GOT3 (cell line): ENCODE measurements at places on chromosomes 5 and 9.

DNA sequence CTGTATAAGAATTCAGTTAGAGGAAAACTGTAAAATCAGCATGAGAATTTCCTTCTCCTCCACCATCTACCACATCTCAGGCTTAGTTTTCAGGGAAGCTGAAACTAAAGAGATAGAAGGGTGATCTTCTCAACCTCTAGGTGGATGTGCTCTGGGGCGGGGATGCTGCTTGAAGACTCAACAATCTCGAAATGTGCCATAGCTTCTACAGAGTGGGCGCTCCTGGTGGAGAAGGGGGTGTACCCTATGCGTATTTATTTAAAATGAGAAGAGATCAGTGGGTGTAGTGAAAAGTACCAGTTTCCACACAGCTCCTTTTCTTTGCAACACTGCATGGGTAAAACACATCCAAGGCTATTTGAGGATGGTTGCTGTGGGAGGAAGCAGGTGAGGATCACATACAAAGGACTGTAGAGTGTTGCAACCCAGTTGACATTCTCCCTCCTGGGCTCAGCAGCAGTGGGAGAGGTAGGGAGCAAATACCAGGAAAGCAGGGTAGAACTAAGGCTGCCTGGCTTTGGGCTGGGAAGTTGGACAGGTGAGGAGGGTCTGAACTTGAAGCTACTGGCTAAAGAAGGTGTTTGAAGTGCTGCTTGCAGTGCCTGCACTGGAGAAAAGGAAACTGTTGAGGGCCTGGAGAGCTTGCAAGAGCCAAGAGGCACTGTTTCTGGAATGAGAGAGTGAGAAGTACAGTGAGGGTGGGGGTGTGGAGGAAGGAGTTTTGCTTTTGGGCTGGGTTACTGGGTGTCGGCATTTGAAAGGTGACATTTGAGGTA is 73.1 kb downstream of the MAST4 start:
- DNase-seq, result no peak

DNA sequence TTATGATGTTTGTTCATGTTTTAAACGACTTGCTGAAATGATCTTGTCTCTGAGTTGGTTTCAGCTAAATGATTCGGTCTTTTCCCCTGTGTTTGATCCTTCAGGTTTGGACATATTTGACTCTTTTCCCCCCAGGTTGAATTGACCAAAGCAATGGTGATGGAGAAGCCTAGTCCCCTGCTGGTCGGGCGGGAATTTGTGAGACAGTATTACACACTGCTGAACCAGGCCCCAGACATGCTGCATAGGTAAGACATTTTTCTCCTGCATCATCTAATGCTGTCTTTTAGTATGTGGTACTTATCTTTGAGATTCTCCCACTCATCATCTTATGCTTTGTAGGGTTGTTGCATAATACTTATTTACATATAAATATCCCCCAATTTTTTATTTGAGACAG is 14.7 kb downstream of the G3BP1 start:
- no peak for DNase-seq

DNA sequence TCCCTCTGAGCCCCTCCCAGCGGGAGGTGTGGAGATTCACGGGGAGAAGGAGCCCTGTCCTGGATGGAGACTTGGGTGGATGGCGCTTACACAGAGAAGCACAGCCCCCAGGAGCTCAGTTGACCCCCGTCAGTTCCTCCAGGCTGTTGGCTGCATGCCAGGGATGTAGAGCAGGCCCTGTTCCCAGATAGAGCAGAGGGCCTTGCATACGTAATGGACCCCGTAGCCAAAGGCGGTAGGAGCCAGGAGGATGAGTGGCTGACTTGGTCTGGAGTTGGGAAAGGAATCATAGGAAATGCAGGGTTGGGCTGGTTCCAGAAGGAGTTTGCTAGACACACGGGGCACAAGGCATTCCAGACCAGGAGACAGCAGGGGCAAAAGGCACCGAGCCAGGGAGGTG is 2.5 kb downstream of the PMPCA start:
- DNase-seq, result no peak

DNA sequence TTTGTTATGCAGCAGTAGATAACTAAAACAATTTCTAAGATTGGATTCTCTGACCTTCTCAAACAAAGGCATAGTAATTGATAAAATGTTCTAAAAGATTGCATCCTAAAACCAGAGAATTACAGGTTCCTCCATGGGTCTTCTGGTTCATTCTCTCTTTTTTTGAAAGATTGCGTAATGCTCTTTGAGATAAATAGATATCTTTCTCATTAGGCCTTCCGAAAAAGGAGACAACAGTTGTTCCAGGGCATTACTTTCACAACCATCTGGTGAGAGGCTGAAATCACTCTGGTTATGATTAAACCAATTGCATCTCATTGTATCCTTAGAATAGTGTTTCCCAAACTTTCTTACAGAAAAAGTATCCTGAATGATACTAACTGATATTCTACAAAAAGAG is 174.7 kb upstream of the NREP start:
- no peak for DNase-seq

DNA sequence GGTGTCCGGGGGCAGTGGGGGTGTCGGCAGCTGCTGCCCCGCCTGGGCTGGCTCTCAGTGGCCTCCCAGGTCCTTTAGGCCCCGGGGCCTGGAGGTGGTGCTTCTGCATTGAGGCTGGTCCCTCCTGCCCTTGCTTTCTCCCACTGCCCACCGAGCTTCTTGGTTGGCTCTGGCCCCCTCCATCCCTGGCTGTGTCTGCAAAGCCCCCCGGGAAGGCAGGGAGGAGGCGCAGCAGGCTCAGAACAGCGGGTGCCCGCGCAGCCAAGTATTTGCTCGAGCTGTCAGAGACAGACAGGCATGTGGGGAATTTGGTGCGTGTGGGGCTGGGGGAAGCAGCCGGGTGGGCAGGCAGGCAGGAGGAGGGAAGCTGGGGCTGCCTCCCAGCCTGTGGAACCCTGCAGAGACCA is 11.5 kb downstream of the CXXC5 start:
- no peak for DNase-seq

- no peak for DNase-seq
These were observed 12.6 kb downstream of the MGAT1 start for GRCh38 chr5:180790020-180790419.

GRCh38 chr5:88503041-88503345 is 234.3 kb upstream of the TMEM161B start:
- no peak for DNase-seq

DNA sequence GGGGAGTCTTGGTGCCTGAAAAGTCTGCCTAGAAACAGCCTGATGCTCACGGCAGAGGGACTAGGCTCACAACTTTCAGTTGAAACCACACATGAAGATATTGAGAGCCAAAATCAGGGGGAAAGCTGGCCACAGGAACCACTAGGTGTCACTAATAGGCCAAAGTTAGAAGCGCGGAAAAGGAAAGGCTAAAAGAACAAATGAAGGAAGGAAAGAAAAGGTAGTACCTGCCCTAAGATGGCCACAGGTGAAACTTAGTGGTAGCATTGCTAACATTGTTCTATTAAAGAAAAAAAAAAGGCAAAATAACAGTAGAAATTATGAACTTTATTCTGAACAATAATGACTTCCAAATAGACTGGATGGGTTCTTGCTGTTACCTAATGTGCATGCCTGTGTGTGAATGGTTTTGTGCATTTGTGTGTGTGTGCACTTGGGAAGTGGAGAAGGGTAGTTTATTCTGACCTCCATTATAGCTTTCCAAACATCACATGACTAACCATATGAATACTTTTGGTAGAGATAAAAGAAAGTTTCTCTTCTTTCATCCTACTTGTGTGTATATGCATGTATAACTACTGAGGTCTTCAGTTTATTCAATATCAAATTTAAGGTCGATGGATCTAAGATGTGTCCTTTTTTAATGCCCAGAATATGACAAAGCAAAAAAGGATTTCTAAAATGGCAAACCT is 2.1 kb upstream of the RFESD start:
- no peak for DNase-seq

- no peak for DNase-seq
These were observed 64.3 kb downstream of the NSG2 start for GRCh38 chr5:174109698-174110260.

DNA sequence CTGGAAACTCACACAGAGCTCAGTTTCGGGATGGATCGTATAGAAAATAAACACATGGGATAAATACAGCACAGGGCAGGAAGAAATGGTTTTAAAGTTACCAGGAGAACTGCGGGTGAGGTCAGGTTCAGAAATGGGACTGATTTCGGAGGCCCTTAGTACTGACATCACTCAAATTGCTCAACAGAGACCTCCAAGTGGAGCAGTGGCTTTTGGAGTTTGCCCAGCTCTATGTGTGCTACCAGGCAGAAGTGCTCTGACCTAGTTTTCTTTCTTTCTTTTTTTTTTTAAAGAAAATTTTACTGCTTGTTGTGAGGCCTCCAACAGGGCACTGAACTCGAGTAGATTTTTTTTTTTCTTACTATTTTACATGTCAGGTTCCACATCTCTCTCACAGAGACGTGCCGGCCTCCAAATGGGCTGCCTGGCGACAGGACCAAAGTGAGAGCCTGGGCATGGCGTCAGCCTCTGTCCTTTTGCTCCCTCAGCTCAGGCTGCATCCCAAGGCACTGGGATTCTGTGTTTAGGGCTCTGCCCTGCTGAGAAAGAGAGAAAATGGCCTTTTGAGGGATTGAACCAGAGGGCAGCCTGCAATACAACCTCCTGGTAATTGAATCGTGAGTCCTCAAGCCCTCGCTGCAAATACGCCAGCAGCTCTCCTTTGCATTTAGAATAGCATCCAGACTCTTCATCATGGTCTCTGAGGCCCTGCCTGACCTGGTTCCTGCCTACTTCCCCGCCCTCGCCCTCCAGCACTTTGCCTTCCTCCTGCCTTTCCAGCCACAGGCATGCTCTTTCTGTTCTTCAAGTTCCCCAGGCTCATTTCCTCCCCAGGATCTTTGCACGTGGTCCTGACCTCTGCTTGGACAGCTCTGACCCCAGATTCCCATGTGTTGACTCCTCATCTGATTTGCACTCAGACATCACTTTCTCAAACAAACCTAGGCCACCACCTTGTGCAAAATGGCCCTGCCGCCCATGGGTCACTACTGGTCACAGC is 173.5 kb downstream of the FGF1 start:
- DNase-seq, result no peak

GRCh38 chr9:128371630-128372117 is 500 bp downstream of the URM1 start:
- DNase-seq, result no peak

DNA sequence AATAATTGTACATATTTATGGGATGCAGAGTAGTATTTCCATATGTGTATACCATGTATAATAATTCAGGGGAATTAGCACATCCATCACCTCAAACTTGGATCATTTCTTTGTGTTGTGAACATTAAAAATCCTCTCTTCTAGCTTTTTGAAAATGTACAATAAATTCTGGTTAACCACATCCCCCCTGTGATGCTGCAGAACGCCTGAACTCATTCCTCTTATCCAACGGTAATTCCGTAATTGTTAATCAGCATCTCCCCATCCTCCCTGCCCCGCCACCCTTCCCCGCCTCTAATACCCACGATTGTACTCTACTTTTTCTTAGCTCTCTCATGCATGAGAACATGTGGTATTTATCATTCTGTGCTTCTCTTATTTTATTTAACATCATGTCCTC is 127.7 kb upstream of the ANKRD55 start:
- DNase-seq, result no peak

- DNase-seq, result no peak
These were observed 632 bp upstream of the PRKAA1 start for GRCh38 chr5:40798801-40799210.

DNA sequence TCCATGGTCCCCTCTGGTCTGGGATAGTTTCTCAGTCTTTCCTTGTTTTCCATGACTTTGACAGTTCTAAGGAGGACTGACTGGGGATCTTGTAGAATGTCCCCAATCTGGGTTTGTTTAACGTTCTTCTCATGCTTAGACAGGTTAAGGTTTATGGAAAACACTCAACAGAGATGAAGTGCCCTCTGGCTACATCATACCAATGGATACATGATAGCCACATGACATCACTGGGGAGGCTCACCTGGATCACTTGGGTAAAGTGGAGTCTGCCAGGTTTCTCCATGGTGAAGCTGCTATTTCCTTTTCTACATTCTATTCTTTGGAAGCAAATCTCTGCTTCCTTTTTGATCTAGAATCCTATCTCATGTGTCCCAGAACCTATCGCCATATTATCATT is 23.8 kb upstream of the ALDH1B1 start:
- DNase-seq, result no peak

DNA sequence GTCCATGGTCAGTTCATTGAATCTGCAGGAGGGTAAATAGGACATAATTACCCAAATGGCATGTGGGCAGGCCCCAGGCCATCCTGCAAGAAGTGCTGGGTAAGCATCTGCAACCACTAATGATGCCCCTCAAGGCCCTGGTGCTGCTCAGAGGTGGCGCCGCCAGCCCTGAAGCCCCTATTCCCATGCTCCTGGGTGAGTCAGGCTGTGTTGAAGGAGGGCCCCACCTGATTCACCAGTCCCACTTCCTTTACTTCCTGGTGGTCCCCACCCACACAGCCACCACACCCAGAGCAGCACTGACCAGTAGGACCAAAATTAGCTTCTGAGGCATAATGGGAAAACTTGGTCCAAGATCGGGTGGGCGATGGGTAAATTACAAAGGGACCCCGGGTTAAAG is 120.4 kb upstream of the SPRY4 start:
- DNase-seq, result no peak

- DNase-seq, result no peak
These were observed 444.7 kb downstream of the TLE1 start for GRCh38 chr9:81244631-81245030.

DNA sequence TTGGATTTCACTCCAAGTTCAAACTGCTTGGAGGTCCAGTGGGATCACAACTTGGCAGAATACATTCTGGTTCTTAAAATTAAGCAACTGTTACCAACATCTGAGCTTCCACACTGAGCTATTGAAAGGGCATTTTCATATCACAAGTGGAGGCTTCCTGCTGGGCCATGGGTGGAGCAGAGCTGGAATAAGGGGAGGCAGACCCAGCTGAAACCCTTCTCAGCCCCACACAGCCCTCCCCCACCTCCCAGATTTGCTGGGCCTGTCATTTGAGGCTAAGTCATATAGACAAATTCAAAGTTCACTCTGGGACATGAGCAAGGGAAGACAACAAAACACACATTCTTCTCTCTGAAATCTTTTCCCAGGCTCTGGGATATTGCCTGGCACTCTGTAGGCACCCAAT is 79.9 kb downstream of the ACTL7B start:
- DNase-seq, result no peak

- DNase-seq, result peak; percentile 30
These were observed 1.6 kb downstream of the TSLP start for GRCh38 chr5:111072949-111073682.

- no peak for DNase-seq
These were observed 9.5 kb upstream of the GGTA1 start for GRCh38 chr9:121509180-121509579.

DNA sequence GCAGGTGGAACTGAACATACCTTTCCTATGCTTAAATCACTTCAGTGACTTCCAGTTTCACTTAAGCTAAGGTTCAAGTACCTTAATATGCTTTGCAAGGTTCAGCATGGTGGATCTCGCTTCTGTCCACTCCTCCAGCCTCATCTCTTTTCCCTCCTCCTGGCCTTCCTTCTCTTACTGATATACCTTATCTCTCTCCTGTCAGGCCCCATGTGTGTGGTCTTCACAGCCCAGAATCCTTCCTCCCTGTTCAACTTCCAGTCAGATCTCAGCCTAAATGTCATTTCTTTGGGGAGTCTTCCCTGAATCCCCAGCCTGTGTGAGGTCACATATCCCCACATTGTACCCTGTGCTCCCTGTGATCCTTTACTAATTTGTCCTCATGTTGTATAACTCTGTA is 87.7 kb downstream of the ANGPTL2 start:
- no peak for DNase-seq
